Spinal cord (tissue), 10 donors: ENCODE measurements at places on chromosomes 7 and 10.

- no peak for DNase-seq
These were observed 59.7 kb downstream of the CXCL12 start for GRCh38 chr10:44325157-44325556.

- DNase-seq, result peak; percentile 69
These were observed 517.4 kb downstream of the CCSER2 start for GRCh38 chr10:84845628-84846261.

DNA sequence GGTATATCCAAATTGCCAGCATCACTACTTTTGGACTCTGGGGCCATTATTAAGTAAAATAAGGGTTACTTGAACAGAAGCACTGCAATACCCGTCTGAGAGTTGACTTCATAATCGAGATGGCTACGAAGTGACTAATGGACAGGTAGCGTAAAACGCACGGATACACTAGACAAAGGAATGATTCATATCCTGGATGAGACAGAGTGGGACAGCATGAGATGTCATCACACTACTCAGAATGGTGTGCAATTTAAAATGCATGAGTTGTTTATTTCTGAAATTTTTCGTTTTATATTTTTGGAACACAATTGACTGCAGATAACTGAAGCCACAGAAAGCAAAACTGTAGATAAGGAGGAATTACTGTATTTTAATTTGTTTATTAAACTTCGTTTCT lies 421.5 kb upstream of the LRGUK start:
- DNase-seq, result no peak

- no peak for DNase-seq
These were observed 60.0 kb upstream of the ACSM6 start for GRCh38 chr10:95133997-95134396.

DNA sequence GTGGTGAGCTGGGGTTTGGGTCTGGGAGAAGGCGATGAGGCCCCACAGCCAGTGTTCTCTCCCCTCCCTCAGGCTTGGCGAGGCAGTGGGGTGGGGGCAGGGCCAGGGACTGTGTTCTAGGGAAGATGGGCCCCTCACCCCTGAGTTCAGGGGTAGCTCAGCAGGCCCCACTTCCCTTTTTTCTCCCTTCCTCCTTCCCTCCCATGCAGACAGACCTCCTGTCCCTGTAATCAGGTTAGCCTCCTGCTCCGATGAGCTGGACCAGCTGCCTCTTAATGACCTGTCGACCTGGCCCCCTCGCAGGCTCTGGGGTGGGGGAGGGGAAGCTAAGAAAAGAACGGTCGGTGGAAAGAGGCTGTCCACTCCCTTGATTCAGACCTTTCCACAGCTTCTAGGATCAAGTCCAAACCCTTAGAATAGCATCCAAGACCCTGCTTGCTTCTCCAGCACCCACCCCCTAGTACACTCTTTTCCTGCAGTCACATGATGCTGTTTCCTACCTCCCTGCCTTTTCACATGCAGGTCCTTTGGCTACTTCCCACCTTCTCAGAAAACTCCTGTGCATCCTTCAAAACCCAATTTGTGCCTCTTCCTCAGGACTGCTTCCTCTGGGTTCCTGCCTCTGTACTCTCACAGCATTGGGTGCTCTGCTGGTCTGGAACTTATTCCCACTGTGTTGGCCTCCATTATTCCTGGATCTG lies 64.1 kb downstream of the ZMIZ1 start:
- DNase-seq, result no peak

DNA sequence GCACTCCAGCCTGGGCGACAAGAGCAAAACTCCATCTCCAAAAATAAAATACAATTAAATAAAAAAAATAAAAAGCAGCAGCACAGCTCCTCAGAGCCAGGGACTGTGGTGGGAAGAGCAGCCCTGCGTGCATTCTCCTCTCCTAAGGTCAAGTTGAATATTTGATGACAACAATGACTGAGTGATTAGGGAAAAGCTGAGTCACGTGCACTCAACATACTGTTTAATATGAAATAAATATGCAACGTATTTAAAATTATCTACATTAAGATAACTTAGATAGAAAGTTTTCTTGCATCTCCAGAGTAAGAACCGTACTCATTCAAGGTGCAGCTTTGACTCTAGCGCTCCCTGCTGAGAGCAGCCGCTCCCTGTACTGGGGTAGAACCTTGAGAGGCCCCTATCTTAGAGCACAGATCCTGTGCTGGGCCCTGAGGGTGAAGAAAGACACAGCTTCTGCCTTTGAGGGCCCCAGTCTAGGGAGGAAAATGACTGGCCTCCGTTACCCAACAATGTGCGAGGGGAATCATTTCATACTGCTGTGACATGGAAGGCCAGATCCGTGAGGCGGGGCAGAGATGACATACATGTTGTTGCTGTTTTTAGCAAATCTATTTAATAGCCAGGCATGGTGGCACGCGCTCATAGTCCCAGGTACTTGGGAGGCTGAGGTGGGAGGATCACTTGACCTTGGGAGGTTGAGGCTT lies 81.1 kb downstream of the SVIL start:
- DNase-seq, result no peak

DNA sequence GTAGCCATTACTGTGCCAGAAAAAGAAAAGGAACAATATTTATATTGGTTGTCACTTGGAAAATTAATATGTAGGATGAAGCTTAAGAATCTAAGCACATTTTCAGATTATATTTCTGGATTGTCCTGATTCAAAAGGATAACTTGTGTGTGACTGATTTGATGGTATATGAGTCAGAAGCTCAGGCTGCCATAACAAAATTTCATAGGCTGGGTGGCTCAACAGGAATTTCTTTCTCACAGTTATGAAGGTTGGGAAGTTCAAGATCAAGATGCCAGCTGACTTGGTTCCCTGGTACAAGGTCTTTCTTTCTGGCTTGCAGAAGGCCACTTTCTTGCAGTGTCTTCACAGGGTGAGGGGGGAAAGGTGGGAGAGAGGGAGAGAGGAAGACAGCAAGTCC lies 108.5 kb downstream of the ST7 start:
- no peak for DNase-seq

DNA sequence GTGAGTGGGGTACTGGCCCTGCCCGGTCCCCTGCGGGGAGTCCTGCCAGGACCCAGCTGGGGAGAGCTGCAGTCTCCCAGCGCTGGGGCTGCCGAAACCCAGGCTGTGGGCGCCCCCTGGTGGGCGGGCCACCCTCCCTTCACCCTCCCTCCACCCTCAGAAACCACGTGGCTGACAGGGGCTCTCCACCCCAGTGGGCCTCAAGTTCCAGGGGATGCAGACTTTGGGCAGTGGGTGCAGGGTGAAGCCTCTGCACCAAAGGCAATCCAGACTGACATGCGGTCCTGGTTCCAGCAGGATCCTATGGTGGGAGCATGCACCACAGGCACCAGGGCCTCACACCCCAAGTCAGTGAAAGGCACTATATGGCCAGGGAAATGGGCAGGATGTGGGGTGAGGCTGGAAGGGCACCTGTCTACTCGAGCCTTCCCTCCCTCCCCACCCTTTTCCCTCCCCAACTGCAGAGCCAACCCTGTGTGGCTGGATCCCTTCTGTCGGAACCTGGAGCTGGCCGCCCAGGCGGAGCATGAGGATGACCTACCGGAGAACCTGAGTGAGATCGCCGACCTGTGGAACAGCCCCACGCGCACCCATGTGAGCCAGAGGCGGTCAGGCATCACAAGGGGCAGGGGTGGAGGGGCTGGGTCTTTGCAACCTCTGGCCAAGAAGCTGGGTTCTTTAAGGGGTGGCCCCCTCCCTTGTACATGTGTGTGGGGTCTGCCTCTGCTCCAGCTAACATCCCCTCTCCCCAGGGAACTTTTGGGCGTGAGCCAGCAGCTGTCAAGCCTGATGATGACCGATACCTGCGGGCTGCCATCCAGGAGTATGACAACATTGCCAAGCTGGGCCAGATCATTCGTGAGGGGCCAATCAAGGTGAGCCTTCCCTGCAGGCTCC lies 38.8 kb downstream of the PSAP start:
- DNase-seq, result peak; percentile 61

GRCh38 chr10:121983852-121984251 lies 5.1 kb upstream of the TACC2 start:
- DNase-seq, result no peak

- no peak for DNase-seq
These were observed 207.6 kb upstream of the KLF14 start for GRCh38 chr7:130941322-130942210.

DNA sequence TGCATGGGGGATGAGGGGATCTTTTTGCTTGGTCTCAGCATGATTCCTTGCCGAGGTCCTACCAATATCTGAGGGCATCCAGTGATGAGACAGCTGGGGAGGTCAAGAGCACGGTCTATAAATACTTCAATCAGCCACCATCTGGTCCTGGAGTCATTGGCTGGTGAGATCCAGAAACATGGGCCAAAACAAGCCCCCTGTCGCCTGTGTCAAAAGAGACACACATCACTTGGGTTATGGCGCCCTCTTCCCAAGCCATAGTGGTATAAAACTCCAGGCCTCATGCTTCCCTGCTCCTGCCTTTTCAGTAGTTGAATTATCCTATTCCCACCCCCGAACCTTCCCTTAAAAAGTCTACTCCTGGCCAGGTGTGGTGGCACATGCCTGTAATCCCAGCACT lies 60.9 kb downstream of the SLC35B4 start:
- DNase-seq, result no peak

- DNase-seq, result no peak
These were observed 47.8 kb upstream of the PPP2R2D start for GRCh38 chr10:131852823-131853609.

DNA sequence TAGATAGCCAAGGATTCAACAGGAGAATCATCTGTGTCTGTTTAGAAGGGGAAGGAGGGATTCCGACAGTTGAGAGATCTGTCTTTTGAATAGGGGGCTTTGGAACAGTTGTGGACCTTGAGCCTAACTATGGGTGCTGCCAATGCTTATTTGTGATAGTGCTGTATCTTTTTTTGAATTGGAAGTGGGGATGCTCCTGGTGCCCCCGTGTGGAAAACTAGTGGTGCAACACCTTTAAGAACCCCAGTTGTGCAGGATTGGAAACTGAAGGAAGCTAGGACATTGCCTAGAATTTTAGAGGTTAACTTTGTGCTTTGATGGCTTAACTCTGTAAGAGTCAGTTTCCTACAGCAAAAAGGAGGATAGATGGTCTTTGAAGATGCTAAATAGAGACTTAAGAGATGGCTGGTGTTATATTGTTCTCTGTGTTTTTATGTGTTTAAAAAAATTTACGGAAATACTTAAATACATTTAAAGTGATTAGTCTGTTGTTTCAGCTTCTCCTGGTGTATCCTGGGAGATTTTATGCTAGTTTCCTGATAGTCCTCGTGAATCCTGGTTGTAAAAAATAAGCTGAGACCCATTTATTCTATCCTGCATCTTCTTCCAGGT lies 69.3 kb downstream of the AP3M1 start:
- DNase-seq, result peak; percentile 42
